Hair follicle dermal papilla cell (primary cell): ENCODE measurements at places on chromosomes 7 and 10. TPM values are rescaled to one million over a fixed set of nuclear protein-coding genes. Genes with fewer than 3 reads are reported as not detected.

IFIT1 gene
- 35.3 and 36.5 TPM in 2 replicates for total RNA-seq

TPST1 gene
- 109 and 125 TPM in 2 replicates for total RNA-seq

HOXA9 gene
- total RNA-seq = 0.36 TPM in 1 of 2 replicates, not detected in the other

ZNF716 gene
- total RNA-seq = not detected in 2 replicates

OR9A2 gene
- total RNA-seq = not detected in 2 replicates

AOAH gene
- total RNA-seq = not detected in 2 replicates

MDFIC gene
- total RNA-seq = 61.7 and 87.0 TPM in 2 replicates

EZH2 gene
- total RNA-seq = 5.7 and 6.0 TPM in 2 replicates

CCDC7 gene
- 16.2 and 19.4 TPM in 2 replicates for total RNA-seq
